ENCODE measurements at places on chromosomes 2 and 18.

DNA sequence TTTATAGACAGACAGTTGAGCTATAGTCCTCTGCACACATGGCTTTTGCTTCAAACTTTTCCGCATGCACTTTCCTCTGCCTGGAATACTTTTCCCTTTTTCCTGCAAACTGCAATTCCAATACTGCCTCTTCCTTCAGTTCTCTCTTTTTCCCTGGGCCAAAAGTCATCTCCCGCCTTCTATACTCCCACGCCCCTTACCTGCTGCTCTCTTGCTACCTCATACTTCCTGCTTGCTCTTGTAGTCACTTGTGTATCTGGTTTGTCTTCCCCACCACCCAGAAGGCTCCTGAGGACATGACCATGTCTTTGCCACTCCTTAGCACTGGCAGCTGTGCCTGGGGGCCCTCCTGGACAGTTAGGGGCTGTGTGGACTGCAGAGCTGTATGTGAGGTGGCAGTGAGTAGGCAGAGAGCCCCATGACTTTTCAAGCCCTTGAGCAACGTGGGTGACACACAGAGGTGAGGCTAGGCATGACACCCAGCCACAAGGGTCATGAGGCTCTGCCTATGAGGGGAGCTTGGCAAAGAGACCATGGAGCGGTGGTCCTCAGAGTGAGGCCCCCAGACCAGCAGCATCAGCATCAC lies 23.2 kb downstream of the SPEG start:
- DNase-seq, result no peak

DNA sequence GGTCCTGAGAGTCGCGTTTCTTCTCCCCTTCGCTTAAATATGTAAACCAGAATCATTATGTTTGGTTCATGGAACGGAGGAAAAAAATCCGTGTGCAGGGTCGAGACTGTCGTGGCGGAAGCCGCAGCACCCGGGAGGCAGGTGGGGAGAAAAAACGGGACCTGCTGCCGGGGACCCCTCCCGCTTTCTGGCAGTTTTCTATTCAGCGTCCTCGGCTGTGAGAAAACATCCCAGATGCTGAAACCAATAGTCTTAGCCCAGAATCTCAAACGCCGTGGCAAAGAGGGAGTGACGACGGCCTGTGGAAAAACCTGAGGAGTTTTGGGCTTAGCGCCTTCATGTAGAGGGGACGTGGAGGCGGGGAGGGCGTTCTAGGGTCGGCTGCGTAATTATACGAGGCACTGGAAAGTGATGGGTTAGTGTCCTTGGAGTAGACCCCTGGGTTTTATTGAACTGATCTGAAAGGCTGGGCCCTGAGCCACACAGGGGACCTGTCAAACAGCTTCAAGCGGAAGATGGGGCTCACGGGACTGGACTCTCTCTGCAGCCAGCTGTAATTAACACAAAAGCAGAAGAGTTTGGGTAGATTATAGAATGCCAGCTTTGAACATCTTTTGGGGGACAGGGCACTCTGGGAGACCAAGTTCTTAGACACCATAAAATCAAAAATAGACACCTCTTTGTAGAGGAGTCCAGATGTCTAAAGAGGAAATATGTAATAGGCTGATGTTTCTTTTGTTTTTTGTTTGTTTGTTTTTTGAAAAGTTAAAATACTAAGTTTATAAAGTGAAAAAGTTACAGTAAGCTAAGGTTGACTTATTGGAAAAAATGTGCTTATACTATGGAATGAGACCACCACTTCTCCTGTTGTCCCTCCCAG lies 834 bp upstream of the BUB1 start:
- DNase-seq, result peak; percentile 49

DNA sequence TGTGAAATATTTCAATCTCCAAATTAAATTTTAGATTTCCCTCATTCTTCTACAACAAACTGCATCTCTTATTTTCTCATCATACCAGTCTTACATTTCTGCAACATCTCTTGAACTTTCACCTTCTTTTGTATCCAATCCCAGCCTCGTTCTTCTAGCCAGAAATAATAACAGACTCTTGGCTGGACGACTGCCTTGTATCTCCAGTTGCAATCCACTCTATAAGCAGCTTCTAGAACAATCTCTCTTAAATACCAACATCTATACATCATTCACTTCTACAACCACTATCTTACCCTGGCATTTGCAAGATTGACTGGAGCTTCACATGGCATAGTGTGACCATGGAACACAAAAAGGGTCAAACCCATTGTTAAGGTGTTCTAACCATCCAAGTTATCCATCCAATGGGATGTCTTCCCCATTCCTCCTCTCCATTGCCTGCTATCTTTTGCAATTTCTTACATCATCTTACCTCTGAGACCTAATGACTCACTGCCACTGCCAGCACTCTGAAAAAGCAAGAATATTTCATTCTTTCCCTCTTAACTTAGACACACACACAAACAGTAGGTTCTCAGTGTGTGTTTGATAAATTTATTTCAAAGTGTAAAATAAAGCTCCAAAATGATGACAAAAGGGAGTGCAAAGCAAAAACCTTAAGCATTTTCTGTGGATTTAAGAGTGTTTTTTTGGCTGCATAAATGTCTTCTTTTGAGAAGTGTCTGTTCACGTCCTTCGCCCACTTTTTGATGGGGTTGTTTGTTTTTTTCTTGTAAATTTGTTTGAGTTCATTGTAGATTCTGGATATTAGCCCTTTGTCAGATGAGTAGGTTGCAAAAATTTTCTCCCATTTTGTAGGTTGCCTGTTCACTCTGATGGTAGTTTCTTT lies 145.6 kb downstream of the METTL4 start:
- no peak for DNase-seq

DNA sequence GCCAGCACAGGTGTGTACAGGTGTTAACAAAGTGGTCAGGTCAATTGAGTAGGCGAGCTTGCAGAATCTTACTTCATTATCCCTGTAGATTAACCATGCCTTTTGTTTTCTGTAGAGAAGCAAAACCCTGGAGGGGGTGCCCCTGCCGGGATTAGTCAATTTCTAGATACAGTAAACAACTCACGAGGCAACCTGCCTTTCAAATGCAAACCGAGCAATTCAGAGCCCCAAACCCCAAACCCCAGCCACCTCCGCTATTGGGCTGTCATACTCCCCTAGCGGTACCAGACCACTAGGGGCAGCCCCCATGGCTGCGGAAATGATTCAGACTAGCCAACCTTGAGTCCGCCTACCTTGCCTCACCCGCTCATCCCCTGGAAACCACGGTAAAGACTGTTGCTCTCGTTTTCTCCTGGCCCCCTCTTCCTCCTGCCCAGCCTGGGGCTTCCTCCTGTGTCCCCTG lies 61.4 kb upstream of the KIF5C start:
- peak; percentile 74 for DNase-seq

DNA sequence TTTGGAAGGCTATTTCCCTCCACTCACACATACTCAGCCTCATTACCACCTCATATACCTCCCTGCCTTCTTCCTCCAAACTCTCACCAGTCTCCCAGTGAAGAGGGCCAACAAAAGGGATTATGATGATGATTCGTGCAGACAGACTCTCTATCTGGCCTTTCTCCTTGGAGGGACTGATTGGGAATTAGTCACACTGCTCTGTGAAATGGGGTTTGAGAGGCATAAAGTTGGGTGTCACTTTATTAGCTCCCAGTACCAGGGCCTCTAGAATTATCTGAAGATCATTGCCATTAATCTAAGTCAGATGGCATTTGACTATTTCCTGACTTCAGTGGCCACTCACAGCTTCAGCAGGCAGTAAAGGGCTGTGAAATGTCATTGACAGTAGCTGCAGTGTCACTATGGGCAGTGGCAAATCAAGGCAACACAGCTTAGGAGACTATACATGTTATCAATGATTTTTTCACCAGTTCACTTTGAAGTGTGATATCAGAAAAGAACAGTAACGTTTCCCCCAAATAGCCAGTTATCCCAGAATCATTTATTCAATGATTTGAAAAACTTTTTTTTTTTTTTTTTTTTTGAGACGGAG lies 17.4 kb downstream of the CNRIP1 start:
- no peak for DNase-seq

- no peak for DNase-seq
These were observed 902.6 kb upstream of the GCFC2 start for GRCh38 chr2:76613330-76613729.

- peak; percentile 22 for DNase-seq
These were observed 62.1 kb downstream of the BCL2 start for GRCh38 chr18:63257453-63257852.

Measured in NCI-H69 (cell line).